ENCODE measurements at places on chromosomes 11 and 22.

GRCh38 chr11:108909921-108910320 lies 245.1 kb downstream of the DDX10 start:
- no peak for DNase-seq

GRCh38 chr11:64776425-64776824 lies 1.9 kb downstream of the SF1 start:
- no peak for DNase-seq

GRCh38 chr11:9377036-9377435 lies 7.4 kb upstream of the IPO7 start:
- no peak for DNase-seq

- DNase-seq, result peak; percentile 72
Measured at GRCh38 chr22:43142880-43143562, at the start of gene MCAT. TSS of gene MCAT (minus strand) at chr22:43143398. CDS start at chr22:43143348, 50 bp downstream.

GRCh38 chr11:70666311-70666710 lies 268.0 kb downstream of the CTTN start:
- DNase-seq, result no peak

GRCh38 chr11:17932472-17932871 lies 80.4 kb downstream of the SERGEF start:
- DNase-seq, result no peak

- DNase-seq, result no peak
Measured at GRCh38 chr22:47837703-47838102, 1075.3 kb downstream of the TBC1D22A start.

DNA sequence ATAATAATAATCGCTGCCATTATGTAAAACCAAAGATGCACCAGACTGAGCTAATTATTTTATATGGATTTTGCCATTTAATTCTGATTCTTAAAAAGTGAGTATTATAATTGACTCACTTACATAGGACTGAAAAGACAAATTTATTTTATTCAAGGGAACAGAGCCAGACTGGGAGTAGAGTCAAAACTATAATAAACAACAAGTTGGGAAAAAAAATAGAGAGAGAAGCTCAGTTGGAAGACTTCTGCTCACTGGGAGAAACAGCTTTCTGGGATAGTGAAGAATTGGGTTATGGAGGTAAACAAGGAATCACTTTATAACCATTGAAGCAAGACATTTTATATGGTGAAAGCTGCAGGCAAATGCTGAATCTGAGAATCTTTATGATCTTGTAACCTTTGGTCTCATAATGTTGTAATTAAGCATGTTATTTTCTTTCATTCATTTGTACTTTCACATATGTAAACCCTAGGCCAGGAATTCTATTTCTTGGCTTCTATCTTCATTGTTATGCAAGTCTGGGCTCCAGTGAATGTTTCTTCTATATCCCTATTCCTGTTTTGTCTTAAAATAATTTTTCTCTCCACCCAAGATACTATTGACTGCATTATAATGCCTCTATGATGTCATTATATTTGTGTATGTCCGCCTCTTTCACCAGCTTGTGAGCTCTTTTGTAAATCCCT lies 725.3 kb upstream of the CCDC179 start:
- DNase-seq, result no peak

DNA sequence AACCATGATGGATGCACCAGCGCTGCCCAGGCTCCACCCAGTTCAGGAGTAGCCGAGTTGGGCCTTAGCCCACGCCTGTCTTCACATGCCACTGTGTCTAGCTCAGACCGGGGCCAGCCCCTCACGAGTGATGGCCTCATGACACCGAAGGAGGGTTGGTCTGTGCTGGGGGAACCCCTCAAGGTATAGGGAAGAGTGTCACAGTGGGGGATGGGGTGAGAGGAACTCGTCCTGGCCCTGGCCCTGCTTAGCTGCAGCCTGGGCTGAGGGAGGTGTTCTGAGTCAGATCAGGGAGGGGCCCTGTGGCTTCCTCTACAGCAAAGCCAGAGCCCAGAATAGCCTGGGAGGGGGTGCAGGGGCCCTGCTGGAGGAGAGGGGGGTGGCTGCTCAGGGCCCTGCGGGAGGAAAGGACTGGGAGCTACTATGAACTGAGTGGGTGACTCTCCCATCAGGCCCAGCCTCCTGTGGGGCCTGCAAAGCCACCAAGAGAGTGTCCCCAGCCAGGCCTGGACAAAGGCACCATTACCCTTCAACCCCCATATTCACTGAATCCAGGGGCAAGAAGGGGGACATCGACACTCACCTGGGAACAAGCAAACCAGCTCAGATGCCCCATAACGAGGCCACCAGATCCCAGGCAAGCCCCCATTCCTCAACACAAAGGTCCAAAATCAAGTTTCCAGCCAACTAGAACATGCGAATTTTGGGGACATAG lies 41.2 kb downstream of the IGLL5 start:
- DNase-seq, result peak; percentile 9

DNA sequence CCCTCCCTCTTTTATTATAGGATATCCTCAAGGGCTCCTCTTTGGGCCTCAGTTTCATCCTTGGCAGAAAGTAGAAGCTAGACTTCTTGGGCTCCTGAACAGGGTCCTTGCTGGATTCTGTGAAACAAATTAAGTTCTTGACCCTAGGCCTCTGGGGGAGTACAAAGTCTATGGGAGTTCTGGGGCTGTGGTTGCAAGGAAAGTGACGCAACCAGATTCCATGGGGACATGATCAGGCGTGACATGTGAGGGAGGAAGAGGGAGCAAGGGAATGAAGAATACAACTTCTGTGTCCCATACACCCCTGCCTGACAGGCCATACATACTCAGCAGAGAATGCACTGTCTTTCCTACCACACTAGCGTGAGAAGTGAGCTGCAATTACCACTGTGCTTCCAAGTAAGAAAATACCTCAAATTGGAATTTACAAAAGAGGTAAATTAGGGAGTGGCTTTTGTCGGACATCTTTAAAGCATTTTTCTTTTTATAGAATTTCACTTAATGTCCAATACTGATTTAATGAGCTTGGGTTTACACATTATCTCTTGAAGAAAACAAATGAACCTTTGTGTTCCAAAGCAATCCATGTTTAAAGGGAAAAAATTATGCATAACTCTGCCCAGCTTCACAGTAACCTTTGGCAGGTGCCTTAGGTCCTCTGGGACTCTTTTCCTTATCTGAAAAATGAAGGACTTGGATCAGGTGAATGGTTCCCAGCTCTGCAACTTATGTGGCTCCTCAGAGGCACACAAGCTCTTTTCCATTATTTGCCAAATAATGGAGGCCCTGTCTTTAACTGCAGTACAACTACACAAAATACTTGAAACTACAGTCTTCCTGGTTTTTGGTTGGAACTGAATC lies 38.9 kb downstream of the LIMK2 start:
- no peak for DNase-seq

- no peak for DNase-seq
Measured at GRCh38 chr22:27212617-27213177, 555.3 kb downstream of the MIAT start.

- DNase-seq, result no peak
Measured at GRCh38 chr11:104736502-104736901, 161.8 kb downstream of the CASP12 start.

DNA sequence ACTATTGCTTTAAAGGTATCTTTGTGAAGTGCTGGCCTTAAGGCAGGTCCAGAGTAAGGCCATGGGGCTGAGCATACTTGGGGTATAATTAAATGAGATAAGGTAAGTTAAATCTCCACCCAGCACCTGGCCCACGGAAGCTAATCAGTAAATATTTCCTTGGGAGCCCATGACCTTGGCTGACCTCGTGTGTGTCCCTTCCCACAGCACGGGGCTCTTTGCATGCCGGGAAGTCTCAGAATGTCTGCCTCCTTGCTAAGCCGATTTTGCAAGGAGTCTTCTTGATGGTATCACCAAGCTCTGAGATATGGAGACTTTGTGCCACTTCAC lies 46.5 kb downstream of the ADM start:
- no peak for DNase-seq

GRCh38 chr11:61144511-61145179 lies 16.6 kb downstream of the VPS37C start:
- DNase-seq, result no peak

- no peak for DNase-seq
Measured at GRCh38 chr11:403021-403760, 9.2 kb downstream of the PKP3 start.

DNA sequence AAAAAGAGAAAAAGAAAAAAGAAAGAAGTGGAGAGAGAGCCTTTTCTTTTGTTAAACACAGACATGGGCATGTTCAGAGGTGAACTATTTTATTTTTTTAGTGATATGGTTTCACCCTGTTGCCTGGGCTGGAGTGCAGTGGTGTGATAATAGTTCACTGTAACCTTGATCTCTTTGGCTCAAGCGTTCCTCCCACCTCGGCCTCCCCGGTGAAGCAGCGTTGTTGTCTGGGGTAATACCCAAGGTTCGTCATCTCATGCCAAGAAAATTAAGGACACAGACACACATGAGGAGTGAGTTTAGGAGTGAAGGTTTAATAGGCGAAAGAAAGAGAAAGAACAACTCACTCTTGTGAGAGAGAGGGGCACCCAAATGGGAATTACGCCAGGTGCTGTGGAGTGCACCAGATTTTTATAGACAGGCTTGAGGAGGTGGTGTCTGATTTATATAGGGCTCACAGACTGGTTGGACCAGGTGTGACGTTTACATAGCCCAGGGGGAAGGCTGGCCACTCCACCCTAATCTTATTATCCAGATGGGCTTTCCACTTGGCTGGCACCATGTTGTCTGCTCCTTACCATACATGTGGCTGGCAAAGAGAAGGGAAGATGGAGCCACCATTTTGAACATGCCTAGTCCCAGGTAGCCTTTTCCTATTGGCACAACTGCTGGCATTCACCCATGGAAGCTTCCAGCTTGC lies 42.3 kb downstream of the GRAMD1B start:
- DNase-seq, result no peak

GRCh38 chr11:355581-356458 lies 13.5 kb upstream of the B4GALNT4 start:
- DNase-seq, result peak; percentile 77

- no peak for DNase-seq
Measured at GRCh38 chr11:86938203-86938899, 16.8 kb downstream of the FZD4 start.

DNA sequence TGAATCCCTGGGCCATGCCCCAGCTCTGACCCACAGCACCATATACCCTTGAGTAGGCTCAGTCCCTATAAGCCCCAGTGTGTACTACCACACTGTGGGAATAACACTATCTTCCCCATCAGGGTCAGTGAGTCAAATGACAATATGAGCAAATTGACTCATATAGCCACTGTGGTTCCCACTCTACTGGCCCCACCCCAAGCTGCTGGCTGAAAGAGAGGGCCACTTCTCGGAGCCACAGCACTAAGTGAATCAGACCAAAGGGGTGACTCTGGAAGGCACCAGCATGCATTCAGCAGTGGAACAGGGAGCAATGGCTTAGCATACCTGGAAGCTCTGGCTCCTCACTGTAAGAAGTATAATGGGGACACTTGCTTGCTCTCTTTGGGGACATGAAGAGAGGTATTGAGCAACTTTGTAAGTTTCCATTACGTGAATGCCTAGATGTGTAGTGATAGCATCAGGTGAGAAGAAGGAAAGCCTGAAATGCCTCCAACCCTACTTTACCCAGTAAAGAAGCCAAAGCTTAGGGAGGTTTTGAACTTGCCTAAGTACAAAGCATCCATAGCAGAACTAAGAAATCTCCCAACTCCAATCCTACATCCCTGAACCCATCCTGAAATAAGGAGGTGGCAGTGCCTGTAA lies 13.5 kb downstream of the CD59 start:
- DNase-seq, result no peak

DNA sequence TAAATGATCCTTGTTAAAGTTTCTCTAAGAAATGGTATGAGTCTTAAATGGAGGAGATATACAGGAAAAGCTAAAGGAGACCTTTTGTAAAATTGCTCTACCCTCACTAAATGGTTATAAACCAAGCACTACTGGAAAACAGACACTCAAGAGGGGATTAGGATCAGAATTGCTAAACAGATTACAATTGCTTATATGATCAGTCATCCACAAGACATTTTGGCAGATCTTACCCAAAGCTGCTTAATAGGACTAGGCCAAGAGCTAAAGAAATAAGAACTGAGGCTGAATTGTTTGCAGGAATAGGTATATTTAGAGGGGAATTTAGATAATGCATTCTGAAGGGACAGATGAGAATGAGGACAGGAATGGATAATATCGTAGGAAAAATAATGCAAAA lies 9.5 kb downstream of the HARBI1 start:
- DNase-seq, result no peak

DNA sequence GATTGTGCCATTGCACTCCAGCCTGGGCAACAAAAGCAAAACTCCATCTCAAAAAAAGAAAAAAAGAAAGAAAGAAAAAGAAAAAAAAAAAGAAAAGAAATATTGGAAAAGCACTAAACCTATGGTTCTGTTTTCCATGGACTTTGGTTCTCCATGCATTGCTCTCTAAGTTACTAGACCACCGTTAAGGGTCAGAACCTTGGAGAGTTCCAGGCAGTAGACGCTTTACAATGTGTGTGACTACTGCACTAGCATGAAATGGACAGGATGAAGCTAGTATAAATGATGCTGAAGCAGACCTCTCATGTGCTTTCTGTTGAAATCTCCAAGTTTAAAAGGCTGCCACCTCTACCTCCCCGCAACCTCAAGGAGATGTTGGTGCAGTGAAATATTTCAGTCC lies 63.5 kb downstream of the SIK2 start:
- no peak for DNase-seq

DNA sequence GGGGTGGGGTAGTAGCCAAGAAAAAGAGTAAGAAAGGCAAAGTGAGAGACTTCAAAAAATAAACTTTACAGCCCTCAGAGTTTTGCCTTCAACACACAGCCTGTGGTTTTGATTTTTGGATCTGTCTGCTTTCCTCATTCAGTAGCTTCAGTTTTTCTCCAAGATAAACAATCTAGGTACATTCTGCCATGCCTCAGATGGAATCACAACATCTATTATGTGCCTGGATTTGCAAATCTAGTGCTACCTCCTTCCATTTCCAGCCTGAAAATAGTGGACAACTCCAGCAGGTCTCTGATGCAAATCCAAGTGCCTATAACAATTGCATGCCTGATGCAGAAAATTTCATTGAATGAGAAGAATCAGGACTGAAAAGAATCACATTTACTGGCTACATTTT lies 206.6 kb upstream of the GUCY1A2 start:
- no peak for DNase-seq

- DNase-seq, result no peak
Measured at GRCh38 chr11:17563961-17564686, 17.1 kb downstream of the OTOG start.

DNA sequence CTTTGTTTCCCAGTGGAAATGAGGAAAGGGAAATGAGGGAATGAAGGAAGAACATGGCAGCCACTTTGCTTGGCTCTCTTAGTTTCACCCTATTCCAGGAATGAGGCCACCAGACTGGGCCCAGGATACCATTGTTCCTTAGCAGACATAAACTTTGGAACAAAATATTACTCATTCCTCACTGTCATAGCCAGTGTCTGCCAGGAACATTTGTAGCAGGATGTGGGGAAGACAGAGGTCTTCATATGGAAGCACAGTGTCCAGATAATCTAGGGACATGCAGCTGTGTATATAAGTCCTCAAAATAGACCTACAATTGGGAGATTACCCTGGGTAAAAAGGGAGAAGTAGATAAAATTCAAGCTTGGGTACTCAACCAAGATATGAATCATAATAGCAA lies 15.2 kb upstream of the FUT4 start:
- no peak for DNase-seq

- DNase-seq, result no peak
Measured at GRCh38 chr22:36728505-36728904, 25.0 kb upstream of the CACNG2 start.

- no peak for DNase-seq
Measured at GRCh38 chr11:14248580-14248981, 110.4 kb downstream of the RRAS2 start.
